Amniotic epithelial cell (primary cell): ENCODE measurements at places on chromosomes 6 and 20.
A peak's percentile ranks its signal among the peaks of the same experiment; 100 is the strongest.

DNA sequence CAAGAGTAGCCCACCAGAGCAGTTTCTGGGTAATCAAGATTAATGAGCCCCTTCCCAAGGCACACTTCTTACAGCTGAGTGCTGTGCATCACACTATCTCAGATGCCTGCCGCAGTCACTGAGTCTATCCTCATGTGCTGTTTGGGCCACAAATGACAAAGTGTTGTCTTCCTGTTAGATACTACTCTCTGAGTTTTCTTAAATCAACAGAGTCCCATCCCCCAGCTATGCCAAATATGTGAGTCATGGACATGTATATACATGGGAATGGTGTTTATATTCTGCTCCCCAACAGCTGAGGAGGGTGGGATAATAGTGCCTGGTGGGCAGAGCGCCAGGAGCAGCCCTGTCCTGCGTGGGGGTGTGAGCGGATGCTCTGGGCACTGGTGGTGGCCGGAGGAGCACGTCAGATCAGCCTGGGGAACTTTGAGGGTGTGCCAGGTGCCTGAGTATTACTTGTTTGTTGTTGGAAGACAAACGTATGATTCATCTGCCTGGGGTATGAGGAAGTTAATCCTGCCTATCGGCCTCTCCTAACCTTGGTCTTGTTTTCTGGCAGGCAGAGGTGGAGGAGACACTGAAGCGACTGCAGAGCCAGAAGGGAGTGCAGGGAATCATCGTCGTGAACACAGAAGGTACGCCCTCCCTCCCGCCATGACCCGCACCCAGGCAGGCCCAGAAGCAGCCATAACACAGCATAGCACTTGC, 9.6 kb downstream of the DYNLRB1 start:
- DNase-seq, result peak; percentile 99

- no peak for DNase-seq
Observed at GRCh38 chr6:26432627-26433201, 7.6 kb upstream of the BTN3A3 start.

DNA sequence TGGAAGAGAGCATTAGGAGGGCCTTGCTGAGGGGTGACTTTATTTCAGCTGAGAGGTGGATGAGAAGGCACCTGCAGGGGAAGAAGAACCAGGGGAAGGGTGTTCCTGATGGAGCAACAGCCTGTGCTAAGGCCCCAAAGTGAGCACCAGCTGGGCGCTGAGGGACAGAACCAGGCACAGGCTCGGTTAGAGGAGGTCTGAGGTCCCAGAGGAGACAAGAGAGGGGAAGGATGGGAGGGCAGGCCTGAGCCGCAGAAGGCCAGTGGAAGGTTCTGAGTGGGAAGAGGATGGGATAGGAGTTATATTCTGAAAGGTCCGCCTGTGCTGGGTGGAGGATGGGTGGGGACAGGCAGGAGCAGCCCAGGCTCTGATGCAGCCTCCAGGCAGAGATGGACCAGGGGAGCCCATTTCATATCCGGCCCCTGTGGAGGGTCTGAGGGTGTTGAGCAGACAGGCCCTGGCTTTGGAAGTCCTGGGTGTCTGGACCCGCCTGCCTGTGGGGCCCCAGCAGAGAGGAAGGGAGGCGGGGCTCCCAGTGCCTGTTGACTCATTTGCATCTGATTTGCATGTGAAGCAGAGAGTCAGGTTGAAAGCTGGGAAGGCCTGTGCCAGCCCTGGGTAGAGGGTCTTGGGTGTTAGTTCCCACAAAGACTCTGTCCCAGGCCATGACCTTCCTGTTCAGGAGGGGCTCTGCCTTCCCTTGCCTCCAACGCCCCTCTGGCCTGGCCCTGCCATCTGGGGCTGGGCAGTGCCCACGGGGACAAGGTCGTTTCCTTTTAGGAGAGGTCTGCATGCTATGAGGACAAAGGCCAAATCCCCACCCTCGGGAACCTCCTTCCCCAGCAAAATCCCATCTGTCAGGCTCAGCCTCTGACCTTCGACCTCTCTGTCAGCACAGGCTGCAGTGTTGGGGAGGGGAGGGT, 10.6 kb upstream of the FAM110A start:
- DNase-seq, result no peak

GRCh38 chr6:3825331-3825831, 23.8 kb upstream of the FAM50B start:
- DNase-seq, result peak; percentile 57

DNA sequence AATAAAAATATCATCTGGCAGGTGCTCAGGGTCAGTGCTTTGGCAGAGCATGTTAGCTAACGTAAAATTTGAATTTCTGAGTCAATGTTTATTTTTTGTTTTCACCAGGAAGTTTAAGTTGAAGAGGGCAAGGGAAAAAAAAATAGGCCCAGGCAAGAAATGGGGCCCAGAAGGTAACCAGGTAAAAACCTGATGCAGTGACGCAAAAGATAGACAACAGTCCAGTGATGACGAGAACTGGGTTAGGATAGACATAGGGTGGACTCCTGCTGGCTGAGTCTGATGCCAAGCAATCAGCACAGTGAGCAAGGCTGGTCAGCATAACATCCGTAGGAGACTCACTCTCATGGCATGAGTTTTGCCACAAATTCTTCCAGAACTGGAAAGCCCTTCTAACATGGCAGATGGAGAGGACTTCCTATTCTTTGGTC, 42.2 kb downstream of the ZHX3 start:
- DNase-seq, result peak; percentile 43

- peak; percentile 97 for DNase-seq
Observed at GRCh38 chr6:7468382-7469081, 72.9 kb upstream of the DSP start.

DNA sequence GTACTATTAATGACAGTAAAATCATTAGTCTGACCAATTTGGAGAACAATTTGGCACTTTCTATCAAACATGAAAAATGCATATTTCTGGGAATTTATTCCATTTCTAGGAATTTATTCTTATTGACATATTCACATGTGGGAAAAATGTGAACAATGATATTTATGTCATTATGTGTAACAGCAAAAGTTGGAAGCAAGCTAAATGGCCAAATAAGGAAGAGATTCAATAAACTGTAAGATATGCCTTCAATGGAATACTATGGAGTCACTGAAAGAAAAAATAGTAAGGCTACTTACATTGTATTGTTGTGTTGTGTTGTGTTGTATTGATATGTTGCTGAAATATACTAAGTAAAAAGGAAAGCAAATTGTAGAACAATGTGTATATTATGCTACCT, 100.5 kb upstream of the EDN1 start:
- DNase-seq, result no peak

- DNase-seq, result no peak
Observed at GRCh38 chr6:166586424-166587156, at the start of gene RAMACL. RAMACL (minus strand) TSS chr6:166586678; CDS start chr6:166586477, 201 bp downstream.

DNA sequence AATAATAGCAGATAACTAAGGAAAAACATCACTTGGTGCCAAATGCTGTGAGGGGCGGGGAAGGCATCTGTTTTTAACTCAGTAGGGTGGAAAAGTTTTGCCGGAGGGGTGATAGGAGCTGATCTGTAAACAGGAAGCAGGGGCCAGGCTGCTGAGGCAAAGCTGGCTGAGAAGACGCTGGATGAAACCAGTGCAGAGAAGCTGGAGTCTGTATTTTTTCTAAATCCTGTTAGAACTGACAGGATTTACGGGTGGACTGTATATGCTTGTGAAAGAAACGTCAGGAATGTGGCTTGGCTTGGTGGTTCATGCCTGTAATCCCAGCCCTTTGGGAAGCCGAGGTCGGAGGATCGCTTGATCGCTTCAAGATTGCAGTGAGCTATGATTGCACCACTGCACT, 5.6 kb downstream of the PCMTD2 start:
- peak; percentile 96 for DNase-seq

GRCh38 chr6:34194772-34195171, 41.9 kb upstream of the HMGA1 start:
- DNase-seq, result no peak

GRCh38 chr20:63695424-63696305, 787 bp upstream of the TNFRSF6B start:
- DNase-seq, result no peak

DNA sequence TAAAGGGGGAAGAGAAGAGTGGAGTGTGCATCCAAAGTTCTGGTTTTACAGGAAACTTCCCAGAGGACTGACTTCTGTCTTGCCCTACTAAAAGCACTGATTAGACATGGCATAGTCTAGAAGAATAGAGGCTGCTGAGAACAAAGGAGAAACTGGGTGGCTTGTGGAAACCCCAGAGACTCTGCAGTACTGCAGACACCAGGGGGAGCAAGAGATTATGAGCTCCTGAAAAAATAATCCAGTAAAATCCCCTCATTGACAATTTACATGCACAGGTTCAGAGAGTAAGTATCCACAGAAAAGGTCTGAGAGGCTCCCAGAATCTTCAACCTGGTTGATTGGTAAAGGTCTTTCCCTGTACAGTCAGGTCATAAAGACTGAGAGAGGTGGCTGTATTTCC, 48.7 kb upstream of the CLVS2 start:
- peak; percentile 3 for DNase-seq

DNA sequence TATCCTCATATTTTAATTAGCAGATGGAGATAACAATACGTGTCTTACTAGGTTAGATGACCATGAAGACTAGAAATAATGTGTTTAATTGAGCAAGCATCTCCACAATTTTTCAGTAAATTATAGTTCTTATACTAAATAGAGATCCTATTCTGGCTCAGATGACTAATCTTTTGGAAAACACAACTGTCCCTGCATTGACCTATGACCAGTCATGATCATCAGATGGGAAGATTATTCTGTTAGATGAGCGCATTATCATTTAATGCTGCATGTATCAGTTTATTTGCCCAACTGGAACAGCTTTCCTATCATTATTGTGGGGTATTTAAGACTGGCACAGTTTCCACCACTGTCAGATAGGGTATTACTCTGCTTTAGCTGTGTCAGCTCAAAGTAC, 185.5 kb downstream of the MOXD1 start:
- DNase-seq, result no peak

DNA sequence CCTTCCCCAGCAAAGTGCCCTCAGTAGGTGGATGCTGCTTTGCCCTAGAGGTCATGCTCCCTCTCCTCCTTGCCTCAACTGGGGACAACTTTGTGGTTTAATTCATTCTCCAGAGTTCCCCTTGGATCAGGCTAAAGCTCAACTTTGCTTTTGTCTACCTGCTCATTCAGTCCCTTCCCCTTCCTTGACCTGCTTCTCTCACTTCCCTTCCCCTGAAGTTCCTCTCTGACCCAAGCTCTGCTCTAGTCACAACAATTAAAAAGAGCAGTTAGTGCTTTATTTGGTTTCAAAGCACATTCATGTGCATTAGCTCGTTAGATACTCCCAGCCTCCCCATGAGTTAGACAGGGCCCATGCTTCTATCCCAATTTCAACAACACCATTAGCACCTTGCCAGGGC, 71.3 kb downstream of the DZANK1 start:
- no peak for DNase-seq

- DNase-seq, result peak; percentile 97
Observed at GRCh38 chr6:151390276-151390850, 996 bp downstream of the ZBTB2 start.

DNA sequence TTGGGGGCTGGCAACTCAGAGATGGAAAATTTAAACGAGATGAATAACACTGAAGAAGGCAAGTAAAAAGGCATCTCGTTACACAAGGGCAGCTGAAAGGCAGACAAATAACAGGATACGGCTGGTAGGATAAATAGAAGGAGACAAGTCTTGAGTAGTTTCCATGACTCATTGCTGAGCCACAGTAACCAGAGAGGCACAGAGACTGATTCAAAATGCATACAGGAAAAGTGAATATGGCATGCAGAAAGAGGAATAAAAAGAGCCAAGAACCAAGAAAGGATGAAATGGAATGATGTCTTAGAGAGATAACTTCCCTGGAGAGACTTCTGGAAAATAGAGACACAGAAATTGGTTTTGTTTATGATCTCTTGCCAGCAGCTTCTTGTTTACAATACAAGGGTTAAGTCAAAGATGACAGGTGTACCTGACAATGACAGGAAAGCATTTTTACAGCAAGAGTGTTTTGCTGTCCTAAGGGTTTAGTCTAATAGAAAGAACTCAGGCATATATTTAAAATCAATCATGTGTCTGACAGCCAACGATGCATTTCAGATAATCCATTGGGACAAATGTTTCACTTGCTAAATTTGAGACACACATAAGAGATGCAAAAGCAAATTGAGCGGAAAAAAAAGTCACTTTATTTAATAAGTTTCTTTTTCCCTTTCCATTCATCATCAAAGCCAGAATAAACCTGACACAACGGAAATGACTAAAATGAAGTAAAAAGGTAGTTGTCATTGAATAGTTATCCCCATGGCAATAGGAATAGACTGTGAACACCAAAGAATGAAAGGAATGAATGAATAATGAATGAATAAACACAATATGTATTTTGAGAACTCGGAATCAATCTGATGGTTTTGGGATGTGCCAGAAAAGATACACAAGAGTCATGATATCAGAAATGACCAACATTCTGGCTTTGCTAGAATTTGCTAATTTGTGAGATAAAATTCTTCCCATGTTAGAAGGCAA, 68.0 kb upstream of the KCNQ5 start:
- peak; percentile 88 for DNase-seq

GRCh38 chr6:15260099-15260821, 14.4 kb downstream of the JARID2 start:
- DNase-seq, result peak; percentile 88

DNA sequence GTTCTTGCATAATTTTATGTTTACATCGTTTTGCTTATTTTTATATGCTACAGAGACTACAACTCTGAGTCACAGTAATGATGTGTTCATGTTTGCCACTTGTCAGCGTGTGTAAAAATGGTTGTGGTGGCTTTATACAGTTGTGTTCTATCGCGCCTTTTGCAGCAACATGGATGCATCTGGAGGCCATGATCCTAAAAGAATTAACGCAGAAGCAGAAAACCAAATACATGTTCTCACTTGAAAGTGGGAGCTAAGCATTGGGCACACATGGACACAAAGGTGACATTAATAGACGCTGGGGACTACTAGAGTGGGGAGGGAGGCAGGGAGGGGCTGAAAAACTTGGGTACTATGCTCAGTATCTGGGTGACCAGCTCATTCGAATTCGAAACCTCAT, 996 bp upstream of the SEC23B start:
- DNase-seq, result no peak

DNA sequence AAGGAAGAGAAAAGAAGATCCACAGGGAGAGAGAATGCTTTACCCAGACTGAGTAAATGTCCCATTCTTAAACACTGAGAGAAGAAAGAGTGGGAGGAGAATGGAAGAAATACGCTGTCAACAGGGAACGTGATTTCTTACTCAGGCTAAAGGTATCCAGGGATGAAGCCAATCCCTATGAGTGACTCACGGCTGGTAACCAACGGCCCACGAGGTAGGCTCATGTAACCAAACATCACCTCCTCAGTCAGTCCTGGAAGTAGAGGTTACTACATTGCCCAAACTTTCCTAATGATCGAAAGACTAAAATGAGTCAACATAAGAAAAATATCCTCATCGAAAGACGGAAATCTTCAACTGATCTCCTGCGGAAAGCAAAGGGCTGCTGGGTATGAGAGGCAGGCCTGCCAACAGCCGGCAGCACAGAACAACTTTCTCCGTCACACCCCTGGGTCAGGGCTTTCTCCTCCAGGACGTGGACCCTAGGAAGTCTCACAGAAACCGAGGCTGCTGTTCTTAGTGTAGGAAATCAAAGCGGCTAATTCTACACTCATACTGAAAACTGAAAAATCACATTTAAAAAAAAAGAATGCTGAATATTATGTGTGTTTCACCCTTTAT, 292.6 kb downstream of the GMDS start:
- DNase-seq, result peak; percentile 93
